ENCODE measurements at places on chromosomes 12 and 14.

DNA sequence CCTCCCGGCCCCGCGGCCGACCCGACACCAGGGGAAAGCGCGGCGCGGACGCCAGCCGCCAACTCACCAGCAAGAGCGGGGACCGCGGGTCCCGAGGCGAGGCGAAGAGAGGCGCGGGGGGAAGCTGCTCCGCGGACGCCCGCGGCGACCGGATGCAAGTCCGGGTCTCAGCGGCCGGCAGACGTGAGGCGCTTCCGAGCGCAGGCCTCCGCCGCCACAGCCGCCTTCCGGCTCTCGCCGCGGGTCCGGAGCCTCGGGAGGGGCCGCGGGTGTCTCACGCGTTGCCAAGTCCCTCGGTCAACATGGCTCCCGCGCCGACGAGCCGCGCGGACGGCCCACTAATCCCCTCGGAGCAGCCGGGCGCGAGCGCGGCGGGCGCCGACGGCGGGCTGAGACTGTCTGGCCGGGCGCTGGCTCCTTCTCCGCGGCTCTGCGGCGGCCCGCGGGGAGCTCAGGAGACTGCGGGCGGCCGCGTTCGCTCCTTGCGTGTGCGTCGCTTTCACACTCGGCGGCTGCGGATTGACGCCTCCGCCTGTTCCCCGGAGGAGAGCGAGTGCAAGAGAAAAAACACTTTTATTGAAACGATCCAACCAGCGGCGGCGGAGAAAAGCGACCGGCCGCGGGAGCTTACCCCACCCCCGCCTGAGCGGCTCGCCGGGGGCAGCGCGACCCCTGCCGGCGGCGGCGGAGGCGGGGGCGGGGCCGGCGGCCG is at the start of gene CDK17:
CDK17 (minus strand) TSS at position 521 of the 712 bp plus-strand sequence. CDS start 65,603 bp downstream, outside the sequence.
- DNase-seq: peak; percentile 95

DNA sequence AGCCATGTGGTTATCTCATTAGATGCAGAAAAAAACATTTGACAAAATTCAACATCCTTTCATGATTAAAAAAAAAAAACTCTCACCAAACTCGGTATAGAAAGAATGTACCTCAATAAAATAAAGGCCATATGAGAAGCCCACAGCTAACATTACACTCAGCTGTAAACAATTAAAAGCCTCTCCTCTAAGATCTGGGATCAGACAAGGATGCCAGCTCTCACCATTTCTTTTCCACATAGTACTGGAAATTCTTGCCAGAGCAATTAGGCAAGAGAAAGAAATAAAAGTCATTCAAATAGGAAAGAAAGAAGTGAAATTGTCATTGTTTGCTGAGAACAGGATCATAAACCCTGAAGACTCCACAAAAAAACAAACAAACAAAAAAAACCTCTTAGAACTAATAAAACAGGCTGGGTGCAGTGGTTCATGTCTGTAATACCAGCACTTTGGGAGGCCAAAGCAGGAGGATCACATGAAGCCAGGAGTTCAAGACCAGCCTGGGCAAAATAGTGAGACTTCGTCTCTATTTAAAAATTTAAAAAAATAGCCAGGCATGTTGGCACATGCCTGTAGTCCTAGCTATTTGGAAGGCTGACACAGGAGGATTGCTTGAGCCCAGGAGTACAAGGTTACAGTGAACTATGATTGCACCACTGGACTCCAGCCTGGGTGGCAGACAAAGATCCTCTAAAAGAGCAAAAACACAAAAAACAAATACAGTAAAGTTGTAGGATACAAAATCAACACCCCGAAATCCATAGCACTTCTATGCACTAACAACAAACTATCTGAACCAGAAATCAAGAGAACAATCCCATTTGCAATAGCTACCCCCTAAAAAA is 114.4 kb downstream of the FOXA1 start:
- DNase-seq: no peak

- no peak for DNase-seq
Observed at GRCh38 chr12:24125280-24125679, 175.8 kb upstream of the SOX5 start.

GRCh38 chr12:131351319-131352028 is 359.4 kb upstream of the SFSWAP start:
- DNase-seq: peak; percentile 79

- DNase-seq: no peak
Observed at GRCh38 chr14:56098021-56098420, 20.2 kb upstream of the PELI2 start.

Data from suppressor macrophage (primary cell).